ENCODE measurements at places on chromosomes 1 and 21.

GRCh38 chr1:189962181-189962580, 515.5 kb downstream of the BRINP3 start:
- no peak for DNase-seq

DNA sequence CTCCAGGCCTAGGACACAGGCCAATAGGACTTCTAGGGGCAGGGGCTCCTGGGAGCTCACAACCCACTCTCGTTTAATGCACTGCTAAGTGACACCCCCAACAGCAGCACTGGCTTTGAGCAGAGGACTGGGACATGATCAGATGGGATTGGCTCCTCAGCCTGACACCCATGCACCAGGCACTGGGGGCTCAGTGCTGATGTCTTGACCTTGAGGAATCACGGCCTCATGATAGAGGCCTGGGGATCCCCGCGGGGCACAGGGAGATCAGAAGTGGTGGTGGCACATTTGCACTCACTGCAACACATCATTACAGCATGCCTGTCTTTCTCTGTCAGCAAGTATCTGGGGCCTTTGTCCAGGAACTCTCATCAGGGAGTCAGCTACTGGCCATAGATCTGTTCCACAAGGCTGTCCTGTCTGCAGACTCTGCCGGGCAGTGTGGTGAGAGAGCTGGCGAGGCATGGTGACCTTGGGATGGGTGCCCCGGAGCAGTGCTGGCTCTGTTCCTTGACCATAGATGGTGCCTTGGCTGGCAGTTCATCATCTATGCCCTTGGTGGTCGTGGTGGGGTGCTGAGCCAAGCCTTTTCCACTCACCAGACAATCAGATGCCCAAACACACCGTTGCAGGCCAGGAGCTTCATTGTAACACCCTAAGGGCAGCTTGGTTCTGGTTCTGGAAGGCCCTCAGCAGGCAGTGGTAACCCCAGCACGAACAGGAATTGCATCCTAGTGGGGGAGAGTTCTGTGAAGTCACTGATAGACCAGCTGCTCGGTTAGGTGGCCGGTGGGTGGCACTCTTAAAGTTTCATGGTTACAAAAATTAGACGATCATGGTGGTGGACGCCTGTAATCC, 22.2 kb upstream of the PARP1 start:
- DNase-seq: no peak

DNA sequence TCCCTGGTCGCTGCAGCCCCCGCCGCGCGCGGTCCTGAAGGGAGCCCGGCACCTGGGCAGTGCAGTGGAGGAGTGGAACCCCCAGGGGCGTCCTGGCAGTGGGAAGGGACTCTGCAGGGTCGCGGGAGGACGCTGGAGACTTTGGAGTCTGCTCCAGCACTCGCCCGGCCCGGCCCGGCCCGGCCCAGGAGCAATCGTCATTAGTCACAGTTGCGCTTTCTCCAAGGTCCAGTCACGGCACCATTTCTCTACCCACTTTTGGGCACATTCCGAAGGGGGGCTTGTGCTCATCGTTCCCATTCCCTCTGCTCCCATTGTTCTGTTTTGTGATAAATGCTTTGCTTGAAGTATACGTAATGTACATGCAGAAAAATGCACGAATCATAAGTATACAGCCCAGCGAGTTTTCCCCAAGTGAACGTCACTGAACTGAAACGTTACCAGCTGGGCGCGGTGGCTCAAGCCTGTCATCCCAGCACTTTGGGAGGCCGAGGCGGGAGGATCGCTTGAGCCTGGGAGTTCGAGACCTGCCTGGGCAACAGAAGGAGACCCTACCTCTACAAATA, 999 bp downstream of the THAP3 start:
- no peak for DNase-seq

DNA sequence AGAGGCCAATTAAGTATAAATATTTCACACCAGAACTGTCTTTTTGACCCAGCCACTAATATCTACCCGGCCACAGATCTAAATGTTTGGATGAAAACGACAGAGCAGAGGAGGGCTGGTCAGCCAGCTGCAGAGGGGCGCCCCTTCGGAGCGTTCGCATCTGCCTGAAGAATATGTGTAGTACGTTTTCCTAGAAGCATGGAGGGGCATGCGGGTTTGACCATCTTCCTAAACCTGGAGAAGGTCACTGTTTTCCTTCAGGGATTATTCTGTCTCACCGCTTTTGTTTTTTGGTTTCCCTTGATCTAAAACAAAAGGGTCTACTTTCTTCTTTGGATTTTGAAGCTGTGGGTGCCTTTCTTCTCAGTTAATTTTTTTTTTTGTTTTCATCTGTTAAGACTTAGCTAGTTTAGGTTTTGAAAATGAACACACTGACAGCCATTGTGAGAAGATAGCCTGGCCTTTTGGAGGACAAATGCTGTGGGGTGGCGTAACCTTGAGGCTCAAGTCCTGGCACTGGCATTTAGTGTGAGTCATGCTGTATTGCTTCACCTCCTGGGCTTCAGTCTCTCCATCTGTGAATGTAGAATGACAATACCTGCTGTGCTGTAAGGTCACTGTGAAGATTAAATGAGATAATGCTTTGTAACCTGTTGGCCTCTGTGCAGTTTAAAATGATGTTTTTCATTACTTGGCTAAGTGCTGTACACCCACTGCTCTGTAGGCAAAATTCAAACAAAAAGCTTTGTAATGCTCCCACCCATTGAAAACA, 74.1 kb upstream of the IRF2BP2 start:
- DNase-seq: peak; percentile 83

- DNase-seq: no peak
Measured at GRCh38 chr1:199123615-199124014, 484.8 kb downstream of the PTPRC start.

Data from posterior vena cava (tissue), 2 donors.